Activated T-helper 17 cell treated with anti-CD3 and anti-CD28 coated beads, Interleukin-2, amount 50 U/mL, for 72 hours (primary cell): ENCODE measurements at places on chromosomes 3 and 15. TPM values are rescaled to one million over a fixed set of nuclear protein-coding genes. Genes with fewer than 3 reads are reported as not detected.

DNA sequence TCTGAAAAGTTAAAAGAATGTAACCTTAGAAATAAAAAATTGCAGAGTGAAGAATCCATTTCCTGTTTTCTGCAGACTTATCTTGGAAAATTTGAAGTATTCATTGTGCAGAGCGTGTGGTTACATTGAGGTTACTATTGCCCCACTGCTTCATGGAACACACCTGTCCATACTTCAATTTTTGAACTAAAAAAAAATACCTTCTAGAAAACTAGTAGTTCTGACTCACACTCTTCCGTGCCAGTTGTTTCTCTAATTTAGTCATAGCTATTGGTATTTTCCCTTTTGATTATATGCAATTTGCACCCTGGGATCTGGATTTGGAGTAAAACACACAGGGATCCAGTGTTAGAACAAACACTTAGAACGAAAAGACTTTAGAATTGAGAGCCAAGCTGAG lies 111.8 kb upstream of the LYSMD4 start:
- peak; percentile 91 for ATAC-seq

DNA sequence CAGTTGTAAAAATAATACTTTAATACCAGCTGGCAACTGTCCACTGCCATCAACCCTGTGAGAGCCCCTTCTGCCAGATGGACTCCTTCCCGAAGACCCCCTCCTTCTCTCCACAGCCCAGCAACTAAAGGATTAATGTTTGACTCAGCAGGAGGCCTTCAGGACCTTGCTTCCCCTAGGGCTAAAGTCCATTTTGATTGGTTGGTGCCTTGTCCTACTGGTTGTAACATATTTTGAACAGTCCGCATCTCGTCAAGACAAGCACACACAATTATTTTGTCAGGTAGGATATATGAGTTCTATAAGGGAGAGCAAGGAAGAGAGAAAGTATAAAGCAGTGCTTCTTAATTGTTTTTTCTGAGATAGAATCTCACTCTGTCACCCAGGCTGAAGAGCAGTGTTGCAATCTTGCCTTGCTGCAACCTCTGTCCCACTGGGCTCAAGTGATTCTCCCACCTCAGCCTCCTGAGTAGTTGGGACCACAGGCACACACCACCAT lies 18.6 kb downstream of the ACOX2 start:
- ATAC-seq = no peak

DNA sequence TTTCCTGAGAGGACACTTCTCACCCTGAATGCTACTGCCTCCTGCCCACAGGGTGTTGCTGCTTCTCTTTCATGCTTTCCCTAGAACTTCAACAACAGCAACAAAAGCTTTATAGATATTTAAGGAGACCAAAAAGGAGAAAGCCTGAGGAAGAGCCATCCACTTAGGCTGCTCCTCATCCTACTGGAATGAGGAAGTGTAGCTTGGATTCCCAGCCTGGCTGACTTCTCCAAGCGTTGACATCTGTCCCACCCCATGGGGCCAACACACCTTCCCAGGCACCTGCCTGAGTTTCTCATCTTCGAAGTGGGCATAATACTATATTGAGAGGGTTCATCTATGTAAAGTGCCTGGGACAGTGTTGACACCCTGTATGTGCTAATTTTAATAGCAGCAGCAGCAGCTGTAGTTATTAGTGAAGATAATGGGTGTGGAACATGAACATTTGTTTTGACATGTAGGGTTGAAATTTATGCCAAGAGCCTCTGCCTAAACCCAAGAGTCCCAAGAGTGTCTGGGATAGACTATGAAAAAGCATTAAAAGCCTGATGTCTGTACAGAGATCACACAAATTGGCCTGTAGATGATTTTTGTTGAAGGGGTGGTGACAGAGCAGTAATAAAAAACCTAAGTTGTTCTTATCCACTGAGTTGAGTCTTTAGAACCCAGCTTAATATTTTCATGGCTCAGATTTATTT lies 96.5 kb upstream of the PIAS1 start:
- ATAC-seq = no peak

Gene KCNH8
- total RNA-seq = not detected

GRCh38 chr3:171249245-171249644 lies 211.0 kb downstream of the TNIK start:
- ATAC-seq = no peak

Gene RETNLB
- not detected for total RNA-seq

Gene MED12L
- total RNA-seq = 3.3 TPM

Gene IGSF10
- total RNA-seq = 0.03 TPM

- no peak for ATAC-seq
Observed at GRCh38 chr15:56366211-56366610, 985 bp downstream of the TEX9 start.

DNA sequence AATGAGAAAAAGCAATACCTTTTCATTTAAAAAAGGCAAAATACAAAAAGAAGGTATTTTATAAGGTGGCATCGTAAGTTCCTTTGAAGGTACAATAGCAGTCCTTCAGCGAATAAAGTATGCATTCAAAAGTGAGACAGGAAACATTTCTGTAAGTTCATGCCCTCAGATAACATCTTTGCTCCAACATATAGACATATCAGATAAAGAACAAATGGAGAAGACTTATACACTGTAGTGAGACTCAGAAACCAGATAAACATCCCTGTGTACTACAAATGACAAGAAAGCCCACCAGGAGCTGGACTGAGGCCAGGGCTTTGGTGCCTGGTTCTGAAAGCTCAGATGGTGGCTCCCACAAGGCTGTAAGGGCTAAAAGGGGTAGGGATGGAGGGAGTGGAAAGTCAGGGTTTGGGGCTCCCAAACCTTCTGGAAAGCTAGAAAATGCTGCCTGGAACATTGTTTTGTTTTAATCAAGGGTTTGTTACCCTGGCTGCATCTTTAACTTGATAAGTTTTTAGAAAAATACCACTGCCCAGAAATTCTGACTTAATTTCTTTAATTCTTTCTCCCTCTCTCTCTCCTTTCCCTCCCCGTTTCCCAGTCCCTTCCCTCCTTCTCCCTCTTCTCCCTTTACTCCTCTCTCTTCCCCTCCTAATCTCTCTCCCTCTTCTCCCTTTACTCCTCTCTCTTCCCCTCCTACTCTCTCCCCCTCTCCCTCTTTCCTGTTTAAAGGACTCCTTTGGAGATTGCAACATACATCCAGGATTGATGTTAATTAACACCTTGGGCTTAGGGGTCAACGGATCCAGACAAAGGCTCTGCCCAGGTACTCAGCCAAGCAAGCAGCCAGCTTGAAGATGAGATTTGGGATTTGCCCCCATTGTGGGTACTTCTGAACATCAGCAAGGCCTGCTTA lies 126.1 kb downstream of the AQP9 start:
- no peak for ATAC-seq

Gene FANCD2OS
- not detected for total RNA-seq

Gene CCR3
- not detected for total RNA-seq

Gene STARD5
- 5.9 TPM for total RNA-seq

DNA sequence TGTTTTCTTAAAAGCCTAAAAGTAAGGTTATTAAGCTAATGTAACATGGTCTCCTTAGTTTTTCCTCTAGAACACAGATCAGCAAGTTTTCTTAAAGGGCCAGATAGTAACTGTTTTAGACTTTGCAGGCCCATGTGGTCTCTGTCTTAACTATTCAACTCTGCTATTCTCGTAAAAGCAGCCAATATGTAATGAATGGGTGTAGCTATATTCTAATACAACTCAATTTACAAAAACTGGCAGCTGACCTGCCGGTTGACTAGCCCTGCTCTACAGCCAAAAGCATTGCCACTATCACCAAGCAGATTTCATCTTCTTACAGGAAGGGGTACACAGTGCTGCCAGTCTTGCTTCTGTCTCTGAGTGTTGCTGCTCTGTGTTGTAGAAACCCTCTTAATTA lies 27.4 kb downstream of the KCNMB3 start:
- no peak for ATAC-seq

Gene SLC4A7
- 56.9 TPM for total RNA-seq

Gene KBTBD12
- not detected for total RNA-seq

Gene PP2D1
- total RNA-seq = not detected

Gene SNX22
- total RNA-seq = 0.77 TPM

Gene CFAP44
- total RNA-seq = 8.3 TPM

DNA sequence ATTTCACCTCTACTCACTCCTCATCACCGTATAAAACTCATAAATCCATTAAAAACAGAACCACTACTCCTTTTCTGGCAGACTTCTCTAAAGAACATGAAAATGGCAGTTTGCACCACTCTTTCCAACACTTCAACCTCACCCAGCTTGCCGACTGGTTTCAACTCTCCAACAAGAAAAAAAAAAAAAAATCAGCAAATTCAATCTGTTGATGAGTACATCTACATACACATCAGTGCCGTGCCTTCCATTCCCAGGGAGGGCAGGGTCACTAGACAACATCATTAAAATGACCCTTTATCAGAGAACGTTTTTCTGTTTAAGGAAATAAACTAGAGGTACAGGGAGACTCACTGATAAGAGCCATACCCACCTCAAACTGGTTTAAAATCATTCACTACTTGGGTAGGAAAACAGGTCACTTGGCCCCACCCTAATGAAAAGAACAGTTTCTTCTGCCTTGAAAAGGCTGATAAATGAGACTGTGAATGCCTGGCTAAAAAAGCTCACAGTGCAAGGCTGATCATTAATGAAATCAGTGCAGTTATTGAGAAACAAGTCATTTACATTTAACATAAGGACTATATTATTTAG lies 6.0 kb downstream of the ANXA2 start:
- no peak for ATAC-seq

DNA sequence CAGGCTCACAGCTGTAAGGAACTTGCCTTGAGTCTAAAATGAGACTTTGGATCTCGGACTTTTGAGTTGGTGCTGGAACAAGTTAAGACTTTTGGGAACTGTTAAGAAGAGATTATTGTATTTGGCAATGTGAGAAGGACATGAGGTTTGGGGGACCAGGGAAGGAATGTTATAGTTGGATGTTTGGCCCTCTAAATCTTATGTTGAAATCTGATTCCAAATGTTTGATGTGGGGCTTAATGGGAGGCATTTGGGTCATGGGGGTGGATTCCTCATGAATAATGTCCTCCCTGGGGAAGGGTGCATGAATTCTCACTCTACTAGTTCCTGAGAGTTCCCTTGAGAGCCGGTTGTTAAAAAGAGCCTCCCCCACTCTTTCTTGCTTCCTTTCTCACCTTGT lies 18.5 kb upstream of the CHCHD6 start:
- no peak for ATAC-seq

Gene GOLGA6L10
- 1.2 TPM for total RNA-seq

Gene LTK
- total RNA-seq = 1.9 TPM

GRCh38 chr15:101026656-101027272 lies 107.6 kb downstream of the LRRK1 start:
- no peak for ATAC-seq

GRCh38 chr3:112389961-112390360 lies 57.0 kb downstream of the CD200 start:
- no peak for ATAC-seq

DNA sequence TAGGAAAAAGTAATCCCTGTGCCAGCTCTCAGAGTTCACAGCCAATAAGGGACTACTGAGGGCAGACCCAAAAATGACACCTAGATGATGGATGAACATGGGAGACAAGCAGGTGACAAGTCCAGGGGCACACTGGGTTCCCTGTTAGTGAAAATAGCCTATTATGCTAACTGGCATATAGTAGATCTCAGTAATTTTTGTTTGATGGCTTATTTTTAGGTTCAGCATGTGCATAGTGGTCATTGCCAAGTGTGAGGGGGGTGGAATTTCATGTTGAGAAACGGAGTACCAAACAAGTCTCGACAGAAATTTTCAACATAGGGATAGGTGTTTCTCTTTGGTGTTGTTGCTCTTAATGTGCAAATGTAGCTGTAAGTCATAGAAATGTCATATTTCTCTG lies 6.4 kb upstream of the ITGB5 start:
- no peak for ATAC-seq

DNA sequence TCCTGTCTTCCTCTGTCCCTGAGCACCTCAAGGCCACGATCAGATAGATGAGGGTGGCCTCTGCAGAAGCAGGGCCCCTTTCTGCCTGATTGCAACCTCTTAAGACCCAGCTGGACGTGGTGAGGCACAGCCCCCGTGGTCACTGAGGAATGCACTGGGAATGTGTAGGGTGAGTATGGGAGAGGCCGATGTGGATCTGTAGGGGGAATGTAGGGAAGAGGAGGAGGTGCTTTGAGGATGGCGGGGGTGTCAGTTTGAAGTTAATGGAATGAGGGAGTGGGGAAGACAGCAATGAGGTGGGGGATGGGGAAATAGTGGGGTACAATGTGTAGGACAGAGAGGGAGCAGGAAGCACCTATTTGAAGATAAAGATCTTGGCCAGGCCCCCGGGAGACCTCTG lies 785 bp upstream of the IQCF5 start:
- no peak for ATAC-seq

GRCh38 chr15:39770748-39771689 lies 11.6 kb downstream of the FSIP1 start:
- ATAC-seq = no peak

Gene CACNA2D3
- total RNA-seq = not detected

Gene DNAJA4
- total RNA-seq = 30.2 TPM

DNA sequence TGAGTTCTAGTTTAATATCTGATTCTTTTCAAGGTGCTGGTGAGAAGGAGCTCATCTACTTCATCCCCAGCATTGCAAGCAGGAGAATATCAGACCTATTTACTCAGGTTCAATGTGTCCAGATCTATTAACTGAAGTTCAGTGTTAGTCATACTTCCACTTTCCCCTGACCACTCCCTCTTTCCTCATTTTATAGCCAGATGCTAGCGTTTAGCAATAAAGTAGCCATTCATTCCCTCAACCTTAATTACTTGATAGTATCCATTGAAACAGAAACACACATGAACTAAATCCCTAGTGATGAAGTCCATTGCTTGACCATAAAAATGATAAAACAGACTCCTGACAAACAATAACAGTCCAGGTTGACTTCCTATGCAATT lies 60.0 kb downstream of the RPL22L1 start:
- no peak for ATAC-seq

- ATAC-seq = no peak
Observed at GRCh38 chr3:26438981-26439884, 183.3 kb upstream of the LRRC3B start.

- no peak for ATAC-seq
Observed at GRCh38 chr15:55800216-55800615, 57.3 kb upstream of the PRTG start.

DNA sequence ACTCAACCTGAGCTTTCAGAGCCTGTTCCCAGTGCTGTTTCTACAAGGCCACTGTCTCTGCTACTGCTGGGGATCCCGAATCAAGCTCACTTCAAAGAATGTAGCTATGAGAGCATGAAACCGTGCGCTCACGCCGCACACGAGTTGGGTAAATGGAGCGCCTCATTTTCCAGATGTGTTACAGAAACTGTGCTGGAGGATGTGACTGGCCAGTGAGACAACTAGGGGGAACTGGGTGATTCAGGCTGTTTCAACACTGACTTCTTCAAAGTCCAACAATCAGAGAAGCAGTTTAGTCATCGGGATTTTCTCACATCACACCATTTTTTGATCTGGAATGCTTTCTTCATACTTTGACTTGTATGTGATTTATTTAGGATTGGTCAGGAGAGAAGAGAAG lies 3.5 kb downstream of the ZNF710 start:
- ATAC-seq = peak; percentile 71
